Mesothelial cell of epicardium (in vitro differentiated cells): ENCODE measurements at places on chromosomes 6 and 20.

GRCh38 chr20:5463007-5463686 is 146.4 kb upstream of the PROKR2 start:
- no peak for DNase-seq

DNA sequence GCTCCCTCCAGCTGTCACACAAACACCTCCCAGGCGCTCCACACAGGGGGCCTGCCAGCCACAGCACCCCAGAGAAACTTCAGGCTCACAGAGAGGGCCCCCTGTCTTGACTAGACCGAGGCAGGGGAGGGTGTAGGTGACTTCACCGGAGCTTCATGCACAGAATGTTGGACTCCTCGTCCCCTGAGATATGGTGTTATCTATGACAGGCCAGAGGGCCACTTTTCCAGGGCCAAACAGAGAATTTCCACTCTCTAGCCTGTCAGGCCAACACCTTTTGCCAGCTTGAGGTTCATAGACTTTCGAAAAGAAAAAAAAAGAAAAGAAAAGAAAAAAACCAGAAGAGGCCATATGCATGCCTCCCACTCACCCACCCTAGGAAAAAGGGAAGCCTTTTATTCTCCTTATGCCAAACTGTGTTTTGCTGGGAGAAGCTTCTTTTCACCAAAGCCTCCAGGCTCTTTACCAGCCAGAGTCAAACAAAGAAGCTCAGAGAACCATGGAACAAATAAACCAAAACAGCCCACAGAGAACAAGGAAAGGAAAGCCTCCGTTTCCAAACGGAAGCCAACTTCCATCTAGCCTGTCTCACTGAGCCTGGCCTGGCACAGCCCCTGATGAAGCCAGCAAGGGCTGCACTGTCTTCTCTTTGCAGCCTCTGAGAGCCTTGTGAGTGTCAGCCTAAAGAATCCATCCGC is 313.2 kb upstream of the JARID2 start:
- no peak for DNase-seq

- no peak for DNase-seq
These were observed 27.8 kb upstream of the TMEM14A start for GRCh38 chr6:52643158-52643557.

- no peak for DNase-seq
These were observed 35.5 kb upstream of the FOXC1 start for GRCh38 chr6:1574083-1574761.

- no peak for DNase-seq
These were observed 229.3 kb downstream of the CLIC5 start for GRCh38 chr6:45786355-45786781.

DNA sequence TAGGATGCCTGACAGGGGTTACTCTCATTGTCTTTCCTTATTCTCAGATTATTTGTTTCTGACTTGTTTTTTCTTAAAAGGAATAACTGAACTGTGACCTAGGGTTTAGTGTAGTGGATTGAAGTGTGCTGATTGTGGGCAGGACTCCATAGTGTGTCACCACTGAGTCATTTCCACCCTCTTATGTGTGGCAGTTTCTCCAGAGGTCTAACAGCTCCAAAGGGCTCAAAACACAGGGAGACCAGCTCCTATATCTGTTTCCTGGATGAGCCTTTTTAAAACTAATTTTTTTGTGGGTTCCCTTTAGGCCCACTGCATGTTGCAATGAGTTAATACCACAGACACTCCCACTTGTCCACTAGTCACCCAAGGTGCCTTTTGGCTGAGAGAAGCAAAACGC is 951.1 kb upstream of the ADGRB3 start:
- DNase-seq: no peak

DNA sequence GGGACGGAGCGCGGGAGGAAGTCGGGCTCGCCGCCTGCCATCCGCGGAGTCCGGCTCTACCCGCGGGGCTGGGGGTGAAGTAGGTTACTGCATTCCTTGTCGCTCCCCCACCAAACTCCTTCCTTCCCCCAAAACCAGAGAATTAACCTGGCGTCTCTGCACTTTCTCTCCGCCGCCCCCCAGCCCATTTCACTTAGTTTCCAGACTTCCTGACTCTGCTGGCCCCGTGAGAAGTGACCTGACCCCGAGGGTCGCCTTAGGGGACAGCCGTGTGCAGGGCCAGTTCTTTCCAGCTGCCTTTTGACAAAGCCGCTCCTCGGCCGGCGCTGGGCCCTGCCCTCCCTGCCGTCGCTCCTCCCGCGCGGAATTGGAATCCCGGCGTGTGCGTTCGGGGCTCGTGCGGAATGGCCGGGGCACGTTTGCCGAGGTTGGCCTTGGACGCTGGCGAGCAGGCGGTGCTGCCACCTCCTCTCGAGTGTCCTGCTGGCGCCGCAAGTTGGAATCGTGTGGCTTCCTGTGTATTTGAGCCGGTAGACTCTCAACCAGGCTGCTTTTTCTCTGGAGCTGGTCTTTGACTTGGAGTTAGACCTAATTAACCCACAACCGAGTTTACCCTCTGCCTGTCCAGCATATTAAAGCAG is 650 bp downstream of the DCBLD1 start:
- peak; percentile 34 for DNase-seq

DNA sequence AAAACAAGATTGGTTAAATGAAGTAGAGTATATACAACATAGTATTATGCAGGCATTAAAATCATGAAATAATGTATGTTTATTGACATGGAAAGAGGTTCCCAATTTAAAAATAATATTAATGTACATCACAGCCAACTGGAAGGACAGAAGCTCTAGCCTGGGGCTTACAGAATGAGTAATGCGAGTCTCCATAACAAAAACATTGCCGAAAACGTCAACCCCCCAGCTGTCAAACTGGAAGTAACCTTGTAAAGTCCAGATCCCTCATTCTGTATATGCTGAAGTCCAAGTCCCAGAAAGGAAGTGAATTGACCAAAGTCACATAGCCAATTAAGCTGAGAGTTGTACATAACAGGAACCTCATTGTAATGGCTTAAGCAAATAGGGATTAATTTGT is 128.7 kb upstream of the ECI2 start:
- no peak for DNase-seq
